Amygdala (tissue), 56 donors: ENCODE measurements at places on chromosomes 6 and 20.

GRCh38 chr20:62647521-62648317 lies 5.4 kb downstream of the SLCO4A1 start:
- DNase-seq: no peak

GRCh38 chr6:165744555-165745228 lies 81.7 kb upstream of the PDE10A start:
- DNase-seq: no peak

DNA sequence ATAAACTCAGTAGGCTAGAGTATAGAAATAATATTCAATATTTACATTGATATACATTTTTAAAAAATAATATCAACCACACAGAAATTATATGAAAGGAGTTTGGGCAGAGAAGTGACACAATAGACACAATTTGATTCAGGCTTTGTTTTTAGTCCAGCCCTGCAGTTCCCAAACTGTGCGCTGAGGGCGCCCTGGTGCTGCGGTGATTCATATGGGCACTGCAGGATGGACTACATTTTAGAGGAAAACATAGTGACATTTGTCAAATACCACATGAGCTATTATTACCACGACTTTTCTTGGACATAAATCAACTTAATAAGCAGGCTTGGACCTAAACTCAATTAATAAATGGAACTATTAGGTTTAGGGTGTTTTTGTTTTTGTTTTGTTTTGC lies 364.3 kb upstream of the ID4 start:
- DNase-seq: no peak

DNA sequence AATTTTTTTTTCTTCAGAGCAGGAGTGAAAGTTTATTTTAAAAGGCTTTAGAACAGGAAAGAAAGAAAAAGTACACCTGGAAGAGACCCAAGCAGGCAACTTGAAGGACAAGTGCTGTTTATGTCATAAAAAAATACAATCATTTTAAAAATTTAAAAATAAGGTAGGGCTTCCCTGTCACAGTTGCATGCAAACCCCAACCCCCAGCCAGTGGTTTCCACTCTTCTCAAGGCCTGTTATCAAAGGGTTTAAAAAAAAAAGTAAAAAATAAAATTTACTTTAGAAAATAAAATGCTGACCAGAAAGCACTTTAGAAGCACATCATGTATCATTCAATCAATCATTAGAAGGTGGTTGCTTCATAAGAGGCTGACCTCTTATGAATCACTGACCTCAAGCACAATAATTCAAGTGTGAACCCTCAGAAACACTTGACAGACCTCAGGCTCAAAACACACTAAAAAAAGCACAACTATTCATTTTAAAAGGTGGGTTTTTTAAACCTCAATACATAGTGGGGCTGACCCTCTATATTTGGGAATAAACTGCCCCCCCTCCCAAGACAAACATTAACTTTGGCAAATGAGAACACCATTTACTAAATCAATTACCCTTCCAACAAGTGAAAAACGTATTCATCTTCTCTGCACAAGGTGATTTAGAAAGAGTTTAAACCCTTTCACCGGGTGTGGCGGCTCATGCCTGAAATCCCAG lies 15.6 kb downstream of the ILRUN start:
- no peak for DNase-seq

DNA sequence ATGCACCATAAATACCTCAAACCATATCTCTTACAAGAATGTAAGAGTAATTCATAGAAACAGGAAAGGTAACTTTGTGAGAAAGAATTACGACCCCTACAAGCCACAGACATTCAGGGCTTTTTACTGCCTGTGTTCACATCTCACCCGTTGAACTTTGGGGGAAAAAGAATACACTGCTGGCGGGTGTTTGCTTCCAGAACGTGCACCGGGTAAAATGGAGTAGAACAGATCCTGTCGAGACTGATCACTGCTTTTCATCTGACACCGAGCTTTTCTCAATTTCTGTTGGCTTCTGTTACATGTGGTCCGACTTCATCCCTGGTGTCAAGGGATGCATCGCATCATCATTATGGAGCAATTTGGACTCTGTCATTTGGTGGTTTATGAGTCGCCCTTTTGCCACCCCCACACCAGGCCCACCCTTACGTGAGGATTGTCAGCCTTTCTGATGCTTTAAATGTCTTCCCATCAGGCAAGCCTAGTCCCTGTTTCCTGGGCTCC lies 219.2 kb upstream of the ZFP64 start:
- no peak for DNase-seq

DNA sequence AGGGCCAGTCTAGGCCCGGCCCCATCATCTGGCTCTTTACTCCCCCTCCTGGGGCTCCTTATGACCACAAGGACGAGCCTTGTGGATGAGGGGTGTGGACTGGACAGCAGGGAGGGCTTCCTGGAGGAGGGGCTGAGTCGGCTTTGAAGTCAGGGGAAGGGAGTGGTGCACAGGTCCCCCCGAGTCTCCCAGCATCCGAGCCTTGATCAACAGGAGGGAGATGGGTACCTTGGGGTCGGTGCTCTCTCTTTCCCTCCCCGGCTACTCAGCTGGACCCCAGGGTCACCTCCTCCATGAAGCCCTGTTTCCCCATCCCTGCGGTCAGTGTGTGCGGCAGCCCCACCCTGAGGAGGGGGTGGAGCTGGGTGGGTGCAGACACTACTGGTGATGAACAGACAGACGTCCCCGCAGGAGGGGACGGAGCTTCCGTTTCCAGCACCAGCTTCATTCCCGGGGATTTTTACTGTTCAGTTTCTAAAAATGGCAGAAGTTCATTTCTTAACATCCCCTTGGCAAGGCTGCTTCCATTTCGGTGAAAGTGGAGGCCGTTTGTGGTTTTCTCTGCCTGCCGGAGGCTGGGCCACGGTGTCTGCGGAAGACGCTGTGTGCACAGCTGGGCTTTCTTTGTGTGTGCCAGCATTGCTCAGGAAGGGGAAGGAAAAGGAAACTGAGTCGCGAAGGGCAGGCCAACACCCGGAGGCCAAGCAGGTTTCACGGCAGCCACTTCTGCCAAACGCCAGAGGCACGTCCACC lies 19.6 kb downstream of the NTSR1 start:
- DNase-seq: no peak
